Esophagus muscularis mucosa (tissue), 4 donors: ENCODE measurements at places on chromosomes 6 and 20. TPM values are rescaled to one million over a fixed set of nuclear protein-coding genes. Genes with fewer than 3 reads are reported as not detected.

Gene ANKRD66
- total RNA-seq, result not detected

Gene CLVS2
- under 0.01 TPM for total RNA-seq

Gene HIVEP2
- total RNA-seq, result 22.7 TPM

Gene COL21A1
- total RNA-seq, result 8.4 TPM

Gene C6orf15
- total RNA-seq, result not detected

Gene MLN
- not detected for total RNA-seq

Gene C20orf141
- not detected for total RNA-seq

Gene BRD2
- 148 TPM for total RNA-seq

Gene LY6G5B
- 3.1 TPM for total RNA-seq

Gene AGER
- total RNA-seq, result 4.6 TPM

Gene F13A1
- total RNA-seq, result 92.8 TPM

Gene MAK
- total RNA-seq, result not detected

Gene OR11A1
- total RNA-seq, result not detected
